ENCODE measurements at places on chromosomes 6 and 20. TPM values are rescaled to one million over a fixed set of nuclear protein-coding genes. Genes with fewer than 3 reads are reported as not detected.

GRCh38 chr6:89045576-89045975 lies 35.0 kb upstream of the PNRC1 start:
- no peak for DNase-seq

DNA sequence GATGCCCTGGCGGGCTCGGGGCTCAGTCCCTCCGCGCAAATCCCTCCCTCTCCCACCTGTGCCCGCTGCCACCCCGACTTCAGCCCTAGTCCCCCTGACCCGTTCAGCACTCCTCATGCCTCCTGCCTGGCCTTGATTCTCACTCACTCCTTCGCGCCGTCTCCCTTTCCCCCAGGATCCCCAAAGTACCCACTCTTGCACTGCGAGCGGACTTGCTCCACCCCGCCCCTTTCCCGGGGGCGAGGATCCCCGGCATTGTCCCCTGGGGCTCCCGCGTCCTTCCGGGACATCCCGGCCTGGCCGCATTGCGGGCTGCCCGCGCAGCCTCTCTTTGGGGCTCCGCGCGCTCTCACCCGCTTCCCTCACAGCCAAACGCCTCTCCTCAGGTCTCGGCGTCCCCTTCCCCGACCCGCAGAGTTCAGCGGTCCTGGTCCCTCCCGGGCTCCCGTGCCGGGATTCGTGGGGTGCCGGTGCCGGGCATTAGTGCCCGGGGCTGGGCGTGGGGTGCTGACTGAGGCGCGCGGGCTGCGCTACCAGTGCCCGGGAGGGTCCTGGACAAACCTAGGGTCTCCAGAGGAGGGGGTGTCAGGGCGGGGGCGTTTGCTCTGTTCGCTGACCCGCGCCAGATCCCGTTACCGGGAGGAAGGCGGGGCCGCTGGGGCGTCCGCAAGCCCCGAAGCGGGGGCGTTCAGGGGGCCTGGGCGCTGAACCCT lies 45.5 kb upstream of the SUPT3H start:
- no peak for DNase-seq

- no peak for DNase-seq
Measured at GRCh38 chr20:2694519-2694918, 1.9 kb downstream of the EBF4 start.

Gene FITM2
- polyA plus RNA-seq, result 10.1 TPM

Gene TCF21
- polyA plus RNA-seq, result 196 TPM

DNA sequence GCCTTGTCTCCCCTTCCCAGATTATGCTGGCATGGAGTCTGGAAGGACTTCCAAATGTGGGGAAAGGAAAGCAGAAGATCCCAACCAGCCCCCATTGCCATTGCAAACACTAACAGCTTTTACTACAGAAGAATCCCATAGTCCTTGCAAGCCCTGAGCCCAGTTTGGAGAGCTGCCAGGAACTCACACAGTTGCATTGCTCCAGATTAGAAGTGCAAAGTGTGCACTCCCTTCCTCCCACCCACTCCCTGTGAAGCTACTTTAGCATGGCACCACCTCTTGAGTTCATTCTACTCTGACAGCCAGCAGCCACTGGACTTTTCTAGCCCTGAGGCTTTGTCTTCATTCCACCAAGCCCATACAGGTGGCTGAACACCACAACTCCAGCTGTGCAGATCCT lies 67.6 kb downstream of the SLC22A2 start:
- DNase-seq, result no peak

DNA sequence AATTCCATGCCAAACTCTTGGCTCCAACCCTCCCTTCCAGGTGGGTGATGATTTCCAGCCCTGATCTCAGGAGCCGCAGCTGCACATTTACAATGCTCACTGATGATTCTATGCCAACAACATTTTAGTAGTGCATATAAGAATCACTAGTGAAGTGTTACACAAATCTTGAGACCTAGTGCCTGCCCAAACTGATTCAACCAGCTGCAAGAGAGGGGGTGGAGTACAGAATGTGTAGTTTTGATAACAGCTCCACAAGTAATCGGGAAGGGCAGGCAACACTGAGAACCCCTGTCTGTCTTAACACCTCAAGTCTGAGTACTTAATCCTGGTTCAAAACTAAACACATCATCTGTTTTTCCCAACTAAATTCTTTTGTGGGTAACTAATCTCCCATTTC lies 91.7 kb downstream of the PRDM1 start:
- no peak for DNase-seq

All from renal pelvis (tissue), 12 donors.